ENCODE measurements at places on chromosomes 2 and 18.

DNA sequence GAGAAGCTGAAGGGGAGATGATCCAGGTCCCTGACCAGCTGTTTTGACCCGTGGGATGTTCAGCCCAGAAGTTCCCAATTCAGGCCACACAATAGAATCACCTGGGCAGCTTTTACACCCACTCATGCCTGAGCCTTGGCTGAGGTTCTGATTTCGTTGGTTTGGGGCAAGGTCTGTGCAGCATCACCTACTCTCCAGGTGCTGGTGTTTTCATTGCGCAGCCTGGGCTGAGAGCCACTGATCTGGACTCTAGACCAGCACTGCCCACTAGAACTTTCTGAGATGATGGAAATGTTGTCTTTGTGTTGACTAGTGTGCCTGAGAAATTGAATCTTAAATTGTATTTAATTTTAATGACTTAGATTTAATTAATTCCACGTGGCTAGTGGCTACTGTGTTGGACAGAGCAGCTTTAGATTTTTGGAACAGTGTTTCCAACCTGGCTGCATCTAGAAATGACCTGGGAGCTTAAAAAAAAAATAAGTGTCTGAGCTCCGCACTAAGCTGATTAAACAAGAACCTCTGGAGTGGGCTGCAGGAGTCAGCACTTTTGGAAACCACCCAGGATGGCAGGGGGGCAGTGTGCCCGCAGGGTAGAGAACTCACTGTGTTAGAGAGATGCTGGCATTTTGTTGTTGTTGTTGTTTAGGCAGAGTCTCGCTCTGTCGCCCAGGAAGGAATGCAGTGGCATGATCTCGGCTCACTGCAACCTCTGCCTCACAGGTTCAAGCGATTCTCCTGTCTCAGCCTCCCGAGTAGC, 33.7 kb downstream of the DYSF start:
- no peak for DNase-seq

- no peak for DNase-seq
These were observed 241.2 kb upstream of the KCNJ3 start for GRCh38 chr2:154457286-154457685.

GRCh38 chr2:187989925-187990623, 301.6 kb upstream of the GULP1 start:
- no peak for DNase-seq

- DNase-seq = peak; percentile 100
These were observed at the start of gene MXD1 for GRCh38 chr2:69914950-69915945. Gene MXD1 (plus strand): TSS chr2:69915109. CDS start chr2:69915331, 222 bp downstream.

- DNase-seq = no peak
These were observed 12.4 kb downstream of the YWHAQ start for GRCh38 chr2:9618410-9618809.
